ENCODE measurements at places on chromosomes 7 and 10. TPM values are rescaled to one million over a fixed set of nuclear protein-coding genes. Genes with fewer than 3 reads are reported as not detected.

GRCh38 chr7:115117748-115118147 is 195.9 kb downstream of the MDFIC start:
- no peak for DNase-seq

DNA sequence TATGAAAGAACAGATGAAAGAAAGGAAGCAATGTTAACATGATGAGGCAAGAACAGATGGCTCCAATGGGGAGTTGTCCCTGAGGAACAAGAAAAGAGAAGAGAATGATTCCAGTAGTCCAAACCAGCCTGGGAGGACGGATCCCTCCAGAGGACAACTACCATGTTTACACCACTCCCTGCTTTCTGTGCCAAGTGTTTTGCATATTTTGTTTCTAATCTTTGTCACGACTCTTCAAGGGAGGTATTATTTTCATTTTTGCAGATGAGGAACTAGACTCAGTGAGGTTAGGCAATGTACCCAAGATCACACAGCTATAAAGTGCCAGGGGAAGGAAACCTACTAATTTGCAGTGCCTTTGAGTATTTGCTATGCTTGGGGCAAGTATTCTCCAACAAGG is 116.2 kb downstream of the PARP12 start:
- DNase-seq: no peak

DNA sequence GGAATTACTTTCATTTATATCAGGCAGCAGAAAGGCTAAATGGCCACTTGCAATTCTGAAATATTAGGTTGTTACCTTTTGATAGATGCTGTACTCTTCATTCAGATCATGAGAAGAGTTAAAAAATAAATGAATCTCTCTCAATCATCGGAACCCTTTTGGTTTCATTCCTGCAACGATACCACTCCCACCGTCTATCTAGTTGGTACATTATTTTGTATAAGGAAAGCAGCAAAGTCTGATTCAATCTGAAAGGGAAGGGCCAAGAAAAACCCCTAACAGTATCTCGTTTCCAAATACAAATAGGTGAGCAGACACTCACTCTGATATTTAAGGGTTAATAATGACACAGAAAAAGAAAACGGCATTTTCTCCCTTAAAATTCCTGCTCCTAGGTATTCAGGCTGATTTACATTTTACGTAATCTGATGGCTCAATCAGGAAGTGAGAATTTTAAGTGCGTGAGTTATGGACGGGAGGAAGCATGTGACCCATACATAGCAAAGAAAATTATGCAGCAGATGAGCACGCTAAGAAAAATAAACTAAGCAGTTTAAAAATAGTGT is 209.4 kb upstream of the KLF14 start:
- DNase-seq: peak; percentile 97

Gene AGBL3
- total RNA-seq: 0.28 TPM

- DNase-seq: no peak
Observed at GRCh38 chr10:111856631-111857030, 326.9 kb downstream of the GPAM start.

DNA sequence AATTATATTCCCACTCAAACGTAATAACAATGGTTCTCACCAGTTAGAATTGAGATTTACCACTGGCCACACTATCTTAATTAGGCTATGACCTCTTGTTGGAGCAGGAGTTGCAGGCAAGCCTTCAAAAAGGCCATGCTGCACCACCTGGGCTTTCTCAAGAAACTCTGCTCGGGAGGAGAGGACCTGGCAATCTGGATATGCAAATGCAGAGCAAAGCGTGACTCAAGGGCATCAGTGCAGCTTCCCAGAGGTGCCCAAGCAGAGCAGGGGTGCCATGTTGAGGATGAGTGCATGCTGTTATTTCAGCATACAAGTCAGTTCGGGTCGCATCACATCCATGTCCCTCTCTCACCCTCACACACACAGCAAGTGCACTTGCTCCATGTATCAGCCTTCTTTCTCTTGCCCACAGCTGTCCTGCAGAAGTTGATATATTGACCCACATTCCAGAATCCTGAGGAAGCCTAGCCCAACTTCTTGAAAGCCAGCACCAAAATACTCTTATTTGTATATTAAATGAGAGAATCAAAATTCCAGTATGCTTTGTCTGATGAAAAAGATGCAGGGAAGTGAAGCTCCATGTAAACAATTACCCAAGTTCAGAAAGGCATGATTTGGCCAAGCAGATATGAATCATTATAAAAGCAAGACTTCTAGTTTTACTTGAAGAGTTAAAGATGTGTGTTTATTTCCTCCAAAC is 55.7 kb upstream of the IL6 start:
- peak; percentile 91 for DNase-seq
